Activated naive CD4-positive, alpha-beta T cell treated with Interleukin-2 at 50 U/mL for 16 hours (primary cell): ENCODE measurements at places on chromosomes 13 and 19.

DNA sequence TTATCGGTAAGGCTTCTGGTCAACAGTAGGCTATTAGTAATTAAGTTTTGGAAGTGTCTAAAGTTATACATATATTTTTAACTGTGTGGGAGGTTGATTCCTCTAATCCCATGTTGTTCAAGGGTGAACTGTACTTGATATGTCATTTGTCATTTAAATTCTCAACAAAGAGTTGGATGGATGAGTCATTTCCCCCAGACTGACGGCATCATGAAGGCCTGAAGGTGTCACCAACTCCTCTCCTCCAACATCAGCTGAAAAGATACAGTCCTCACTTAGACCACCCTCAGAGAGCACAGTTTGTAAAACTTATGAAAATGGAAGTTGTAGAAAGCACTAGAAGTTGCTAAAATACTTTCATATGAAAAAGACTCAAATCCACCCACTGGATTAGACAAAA is 48.8 kb downstream of the DCLK1 start:
- no peak for DNase-seq

DNA sequence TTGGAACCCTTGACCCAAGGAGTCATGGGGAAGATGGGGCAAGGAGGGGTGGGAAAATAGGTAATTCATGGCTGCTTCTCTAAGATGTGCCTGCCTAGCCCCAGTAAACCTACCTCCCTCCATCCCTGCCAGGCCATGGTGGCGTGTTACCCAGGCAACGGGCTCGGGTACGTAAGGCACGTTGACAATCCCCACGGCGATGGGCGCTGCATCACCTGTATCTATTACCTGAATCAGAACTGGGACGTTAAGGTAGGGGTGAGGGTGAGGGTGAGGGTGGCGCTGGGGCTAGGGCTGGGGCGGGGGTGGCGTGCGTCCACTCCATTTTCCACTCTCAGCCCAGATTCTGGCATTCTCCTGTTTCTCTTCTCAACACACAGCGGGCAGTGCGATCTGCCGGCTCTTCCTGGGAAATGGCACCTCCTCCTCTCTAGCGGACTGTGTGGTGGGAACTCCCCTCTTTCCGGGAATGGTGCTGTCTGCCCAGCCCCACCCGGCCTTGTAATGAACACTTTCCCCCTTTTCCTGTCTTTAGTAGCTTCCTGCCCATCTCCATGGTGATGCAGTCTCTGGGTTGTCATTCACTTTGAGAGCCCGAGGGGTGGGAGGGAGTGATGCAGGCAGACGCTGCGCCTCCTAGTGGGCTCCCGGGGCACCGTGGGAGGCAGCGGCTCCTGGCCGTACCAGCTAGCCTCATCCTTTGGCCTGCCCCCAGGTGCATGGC is 7.6 kb downstream of the EGLN2 start:
- peak; percentile 79 for DNase-seq

DNA sequence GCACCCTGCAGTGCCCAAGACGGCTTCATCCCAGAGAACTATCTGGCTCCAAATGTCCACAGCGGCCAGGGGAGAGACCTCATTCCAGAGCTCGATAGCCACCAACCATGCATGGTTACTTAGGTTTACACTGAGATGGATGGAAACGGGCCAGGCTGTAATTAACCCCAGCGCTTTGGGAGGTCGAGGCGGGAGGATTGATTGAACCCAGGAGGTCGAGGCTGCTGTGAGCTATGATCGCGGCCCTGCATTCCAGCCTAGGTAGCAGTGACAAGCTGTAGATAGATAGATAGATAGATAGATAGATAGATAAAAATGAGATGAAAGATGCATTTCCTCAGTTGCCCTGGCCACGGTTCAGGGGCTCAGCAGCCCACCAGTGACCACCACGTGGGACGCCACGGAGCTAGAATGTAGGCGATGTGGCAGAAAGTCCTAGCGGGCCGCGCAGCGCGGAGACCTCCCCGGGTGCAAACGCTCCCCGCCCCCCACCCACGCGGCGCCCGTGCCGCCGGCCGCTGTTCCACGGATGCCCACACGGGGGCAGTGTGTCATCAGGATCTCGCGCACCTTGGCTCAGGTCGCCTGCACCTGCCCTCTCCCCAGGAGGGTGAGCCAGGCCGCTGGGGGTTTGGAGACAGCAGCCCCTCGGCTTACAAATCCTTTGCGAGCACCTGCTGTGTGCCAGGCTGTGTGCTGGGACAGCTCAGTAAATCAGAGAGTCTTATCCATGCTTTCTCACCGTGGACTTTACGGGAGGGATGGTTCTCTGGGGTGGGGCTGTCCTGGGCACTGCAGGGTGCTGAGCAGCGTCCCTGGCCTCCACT is 13.5 kb upstream of the TLE5 start:
- peak; percentile 82 for DNase-seq

- DNase-seq: no peak
These were observed 263.9 kb downstream of the MZT1 start for GRCh38 chr13:72463561-72463960.

GRCh38 chr19:39372941-39373340 is 18.0 kb downstream of the PAF1 start:
- no peak for DNase-seq
